ENCODE measurements at places on chromosomes 4 and X. TPM values are rescaled to one million over a fixed set of nuclear protein-coding genes. Genes with fewer than 3 reads are reported as not detected.

DNA sequence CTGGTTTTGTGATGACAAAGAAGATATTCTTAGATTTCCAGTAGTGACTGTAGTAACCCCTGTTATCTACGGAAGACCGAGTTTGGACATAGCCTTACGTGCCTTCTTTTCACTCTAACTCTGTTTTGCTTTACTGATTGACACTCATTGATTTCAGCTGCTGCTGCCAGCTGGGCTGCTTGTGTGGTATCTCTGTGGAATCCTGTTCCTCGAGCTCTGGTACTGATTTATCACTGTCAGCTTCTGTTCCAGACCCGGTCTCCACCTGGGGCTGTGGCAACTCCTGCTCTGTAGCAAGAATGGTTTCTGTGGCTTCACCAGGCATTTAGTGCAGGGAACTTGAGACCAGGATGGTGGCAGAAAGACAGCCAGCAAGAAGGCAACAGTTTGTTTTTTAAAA, 24.6 kb upstream of the LAP3 start:
- no peak for DNase-seq

DNA sequence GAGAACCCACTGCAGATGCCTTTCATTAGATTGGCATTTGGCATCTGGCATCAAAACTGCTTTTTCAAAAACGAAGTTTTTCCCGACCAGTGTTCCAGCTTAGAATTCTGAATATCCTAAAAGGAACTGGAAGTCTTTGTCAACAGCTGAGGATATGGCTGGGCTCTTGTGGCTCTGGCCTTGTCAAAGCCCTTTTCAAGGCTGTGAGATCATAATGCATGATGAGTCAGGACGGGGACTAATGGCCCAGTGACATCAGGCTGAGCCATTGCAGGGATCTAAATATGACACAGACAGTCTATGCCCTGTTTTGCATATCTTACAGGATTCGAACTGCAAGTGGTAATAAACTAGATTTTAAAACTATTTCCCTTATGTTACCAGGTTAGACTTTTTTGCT, 306.4 kb downstream of the PTTG2 start:
- peak; percentile 57 for DNase-seq

- no peak for DNase-seq
Measured at GRCh38 chr4:82017680-82018079, 356.1 kb downstream of the HNRNPD start.

- no peak for DNase-seq
Measured at GRCh38 chrX:150605603-150606002, 37.2 kb downstream of the MTM1 start.

DNA sequence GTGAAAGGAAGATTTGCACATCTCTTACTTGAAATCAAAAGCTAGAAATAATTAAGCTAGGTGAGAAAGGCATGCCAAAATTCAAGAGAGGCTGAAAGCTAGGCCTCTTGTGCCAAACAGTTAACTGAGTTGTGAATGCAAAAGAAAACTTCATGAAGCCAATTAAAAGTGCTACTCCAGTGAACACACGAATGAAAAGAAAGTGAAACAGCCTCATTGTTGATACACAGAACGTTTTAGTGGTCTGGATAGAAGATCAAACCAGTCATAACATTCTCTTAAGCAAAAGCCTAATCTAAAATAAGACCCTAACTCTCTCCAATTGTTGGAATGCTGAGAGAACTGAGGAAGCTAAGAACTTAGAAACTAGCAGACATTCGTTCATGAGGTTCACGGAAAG, 122.3 kb downstream of the UNC5C start:
- no peak for DNase-seq

DNA sequence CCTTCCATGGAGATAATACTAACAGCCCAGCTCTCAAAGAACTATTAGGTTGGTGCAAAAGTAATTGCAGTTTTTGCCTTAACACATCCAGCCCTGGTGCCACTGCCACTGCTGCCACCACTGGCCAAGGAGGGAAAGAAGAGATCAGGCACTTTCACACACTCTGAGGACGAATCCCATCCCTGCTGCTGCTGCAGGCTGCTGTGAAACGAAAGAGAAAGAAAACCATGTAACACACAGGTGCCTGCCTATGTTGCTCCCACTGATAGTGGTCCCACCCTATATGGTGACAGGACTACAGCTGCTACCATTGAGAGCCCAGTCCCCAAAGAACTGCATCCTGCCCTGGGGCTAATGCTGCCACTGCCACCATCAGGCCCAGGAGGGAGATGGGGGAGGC, 35.1 kb downstream of the TMLHE start:
- DNase-seq, result no peak

PARM1 gene
- 12.9 TPM for total RNA-seq

TMEM31 gene
- not detected for total RNA-seq

MAP7D3 gene
- 15.9 TPM for total RNA-seq

DCAF16 gene
- 23.4 TPM for total RNA-seq

All from esophagus muscularis mucosa (tissue), 4 donors.